Stimulated activated CD8-positive, alpha-beta memory T cell treated with anti-CD3 and anti-CD28 coated beads, Interleukin-4, amount 100 ng/mL, for 1 hour (primary cell): ENCODE measurements at places on chromosomes 6 and 20.

DNA sequence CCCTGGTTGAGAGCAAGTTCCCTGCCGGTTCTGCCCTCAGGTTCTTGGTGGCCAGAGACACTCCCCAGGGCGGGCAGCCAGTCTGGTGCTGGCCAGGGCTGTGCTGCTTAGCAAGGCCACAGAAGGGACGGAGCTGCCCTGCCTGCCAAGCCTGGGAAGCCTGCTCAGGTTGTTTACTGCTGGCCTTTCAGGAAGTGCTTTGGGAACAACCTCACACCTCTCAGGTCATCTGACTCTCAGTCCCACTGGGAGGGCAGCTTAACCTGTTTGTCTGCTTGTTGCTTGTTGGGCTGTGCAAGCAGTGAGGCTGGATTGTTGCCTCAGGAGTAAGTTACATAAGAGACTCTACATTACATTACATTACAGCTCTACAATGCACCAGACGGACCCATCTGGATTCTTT, 75.8 kb upstream of the AFDN start:
- DNase-seq: no peak

GRCh38 chr6:49979584-49979983, 10.2 kb upstream of the DEFB113 start:
- DNase-seq: no peak

- DNase-seq: no peak
These were observed 176.4 kb upstream of the UST start for GRCh38 chr6:148570456-148570855.

GRCh38 chr6:44049989-44050871, 77.0 kb downstream of the MRPL14 start:
- DNase-seq: no peak

DNA sequence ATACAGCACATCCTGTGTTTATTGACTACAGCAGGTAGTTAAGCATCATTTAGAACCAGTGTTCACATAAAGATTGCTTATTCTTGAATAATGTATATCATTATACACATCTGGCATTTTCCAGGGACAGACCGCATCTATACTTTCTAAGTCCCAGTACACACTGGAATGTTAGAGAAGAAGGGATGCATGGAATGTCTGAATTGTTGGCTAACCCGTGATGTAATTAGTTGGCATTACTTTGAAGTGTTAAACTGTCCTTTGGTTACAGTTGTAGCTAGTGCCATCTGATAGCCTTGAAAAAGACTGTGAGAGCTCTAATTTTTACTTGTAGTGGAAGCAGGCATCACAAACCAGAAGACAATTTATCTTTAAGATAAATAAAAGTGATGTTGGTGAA, 29.8 kb upstream of the MCHR2 start:
- DNase-seq: no peak

DNA sequence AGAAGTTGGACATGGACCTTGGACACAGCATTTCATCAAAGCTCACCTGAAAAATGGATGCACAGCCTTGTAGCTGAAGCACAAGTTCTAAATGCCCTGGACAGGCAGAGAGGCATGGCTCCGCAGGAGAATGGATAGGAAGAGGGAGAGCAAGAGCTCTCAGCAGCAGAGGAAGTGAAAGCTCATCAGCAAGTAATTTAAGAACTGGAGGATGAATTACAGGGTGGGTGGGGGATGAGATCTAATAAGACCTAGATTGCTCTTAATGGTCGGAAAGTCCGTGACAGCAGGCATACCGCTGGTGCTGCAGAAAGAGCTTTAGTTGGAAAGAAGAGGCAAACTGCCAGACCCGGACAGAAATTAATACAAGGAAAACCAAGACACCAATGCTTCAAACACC, 37.3 kb upstream of the SAYSD1 start:
- no peak for DNase-seq

- DNase-seq: no peak
These were observed 106.0 kb downstream of the PRIM2 start for GRCh38 chr6:57423468-57423867.

- no peak for DNase-seq
These were observed 25.9 kb upstream of the ROS1 start for GRCh38 chr6:117451671-117452070.

- DNase-seq: peak; percentile 45
These were observed 119.0 kb downstream of the RTN4IP1 start for GRCh38 chr6:106510090-106510970.

DNA sequence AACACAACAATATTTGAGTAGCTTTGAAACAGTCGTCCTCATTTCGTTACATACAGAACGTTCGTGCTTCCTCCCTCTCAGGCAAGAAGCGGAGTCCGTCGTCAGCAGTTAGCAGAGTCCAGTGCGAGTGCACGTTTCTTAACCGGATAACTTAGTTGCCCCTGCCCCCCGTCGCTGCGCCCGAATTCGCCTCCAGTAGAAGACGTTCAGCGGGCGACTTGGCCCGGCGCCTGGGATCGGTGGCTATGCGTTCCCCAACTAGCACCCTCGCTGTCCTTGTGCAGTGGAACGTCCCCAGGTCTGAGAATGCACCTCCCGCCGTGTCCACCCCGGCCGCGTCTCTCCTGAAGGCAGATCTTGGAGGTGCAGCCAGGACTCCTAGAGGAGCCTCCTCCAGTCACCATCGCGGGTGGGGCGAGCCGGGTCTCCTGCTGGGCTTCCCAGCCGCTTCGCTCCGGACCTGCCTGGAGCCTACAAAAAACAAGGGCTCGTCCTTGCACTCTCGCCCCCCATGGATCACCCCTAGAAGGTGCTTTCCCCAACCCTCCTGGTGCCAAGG, 910 bp upstream of the PCSK2 start:
- DNase-seq: no peak

GRCh38 chr6:87312860-87313259, 9.5 kb upstream of the SMIM8 start:
- DNase-seq: no peak

GRCh38 chr6:109894181-109894580, 83.9 kb upstream of the GPR6 start:
- DNase-seq: no peak

- no peak for DNase-seq
These were observed 614.6 kb downstream of the DHX35 start for GRCh38 chr20:39576771-39577170.

- no peak for DNase-seq
These were observed 105.4 kb upstream of the PLEKHG1 start for GRCh38 chr6:150494241-150494640.

- no peak for DNase-seq
These were observed 121.6 kb downstream of the ADGRB3 start for GRCh38 chr6:68756454-68757375.

DNA sequence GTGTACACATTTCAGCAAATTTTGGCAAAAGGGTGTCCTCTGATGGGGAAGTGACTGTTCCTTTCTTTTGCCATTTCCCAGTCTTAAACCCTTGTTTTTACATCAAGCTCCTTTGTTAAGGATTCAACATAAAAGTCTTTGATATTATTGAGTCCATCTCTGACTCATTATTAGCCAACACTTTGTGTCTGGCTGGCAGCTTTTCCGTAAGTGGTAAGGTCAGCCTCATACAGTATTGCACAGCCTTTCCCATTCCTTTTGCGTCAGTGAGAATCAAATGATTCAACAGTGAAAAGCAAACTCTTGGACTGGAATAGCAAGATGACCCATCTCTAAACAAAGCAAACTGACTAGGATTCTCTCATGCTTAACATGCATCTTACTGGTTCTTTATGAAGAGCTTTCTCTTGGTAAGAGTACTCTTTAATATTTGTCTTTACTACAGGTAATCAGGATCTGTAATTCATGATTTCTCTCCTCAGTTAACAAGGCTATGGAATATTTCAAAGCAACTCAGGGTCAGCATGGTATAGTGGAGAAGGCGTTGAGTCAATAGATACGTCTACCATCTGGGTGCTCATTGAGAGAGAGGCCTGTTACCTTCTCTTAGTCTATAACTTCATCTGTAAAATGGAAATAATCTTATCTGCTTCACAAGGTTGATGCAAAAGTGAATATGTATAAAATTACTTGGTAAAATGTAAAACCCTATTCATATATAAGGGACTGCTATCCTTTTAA, 183.6 kb downstream of the PRL start:
- DNase-seq: no peak

DNA sequence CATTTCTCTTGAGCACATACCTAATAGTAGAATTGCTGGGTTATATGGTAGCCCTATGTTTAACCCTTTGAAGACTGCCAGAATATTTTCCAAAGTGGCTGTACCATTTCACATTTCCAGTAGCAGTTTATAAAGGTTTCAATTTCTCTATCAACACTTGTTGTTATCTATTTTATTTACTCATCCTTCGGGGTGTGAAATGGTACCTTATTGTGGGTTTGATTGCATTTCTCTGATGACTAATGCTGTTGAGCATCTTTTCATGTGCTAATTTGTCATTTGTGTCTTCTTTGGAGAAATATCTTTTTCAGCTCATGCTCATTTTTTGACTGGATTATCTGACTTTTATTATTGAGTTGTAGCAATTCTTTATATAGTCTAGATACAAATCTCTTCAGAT, 5.4 kb downstream of the ENPP4 start:
- no peak for DNase-seq

DNA sequence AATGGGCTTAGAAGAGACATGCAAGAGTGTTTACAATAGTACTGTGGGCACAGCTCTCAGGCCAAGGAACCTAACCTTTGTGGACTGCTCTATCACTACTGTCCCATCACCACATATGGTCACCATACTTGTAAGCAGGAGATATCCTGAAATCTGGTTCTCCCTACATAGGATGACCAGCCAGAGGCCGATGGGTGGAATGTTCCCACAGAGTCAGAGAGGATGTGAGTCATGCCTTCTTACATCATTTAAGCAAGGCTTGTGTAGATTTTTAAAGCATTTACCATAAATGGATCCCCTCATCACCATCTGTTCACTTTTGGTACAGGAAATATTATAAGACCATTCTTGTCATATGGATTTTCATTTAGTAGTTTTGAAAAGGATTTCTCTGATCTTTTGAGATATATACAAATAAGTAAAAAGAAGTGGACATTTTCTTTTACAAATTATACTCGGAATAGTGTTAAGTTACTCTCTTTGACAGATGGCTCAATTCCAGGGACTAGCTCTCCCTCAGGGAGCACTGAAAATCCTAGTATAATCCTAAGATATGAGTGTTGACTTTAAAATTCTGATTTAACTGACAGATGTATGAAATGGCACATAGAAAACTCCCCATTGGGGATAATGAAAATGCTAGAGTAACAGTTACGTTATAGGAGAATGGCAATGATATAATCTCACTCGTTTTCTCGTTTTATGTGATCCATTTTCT, 6.6 kb downstream of the HTR1B start:
- DNase-seq: no peak

- no peak for DNase-seq
These were observed 95.0 kb upstream of the MLN start for GRCh38 chr6:33898771-33899170.

DNA sequence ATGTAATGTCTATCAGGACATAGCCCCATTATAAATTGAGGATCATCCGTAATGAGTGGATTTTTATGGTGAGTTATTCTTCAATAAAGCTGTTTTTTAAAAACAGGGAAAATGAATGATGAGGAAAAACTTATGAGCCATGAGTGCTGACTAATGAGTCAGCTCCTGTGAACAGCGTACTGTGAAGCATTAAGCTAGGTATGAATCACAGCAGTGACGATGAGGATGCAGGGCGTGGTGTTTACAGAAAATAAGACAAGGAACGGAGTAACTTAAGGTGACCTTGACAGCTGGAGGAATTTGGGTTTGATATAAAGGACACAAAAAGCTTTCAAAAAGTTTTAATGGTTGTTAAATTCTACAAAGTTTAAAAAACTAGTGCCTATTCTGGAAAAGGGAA, 96.3 kb downstream of the FOXF2 start:
- no peak for DNase-seq
